ENCODE measurements at places on chromosomes 11 and 22.
A peak's percentile ranks its signal among the peaks of the same experiment; 100 is the strongest.

DNA sequence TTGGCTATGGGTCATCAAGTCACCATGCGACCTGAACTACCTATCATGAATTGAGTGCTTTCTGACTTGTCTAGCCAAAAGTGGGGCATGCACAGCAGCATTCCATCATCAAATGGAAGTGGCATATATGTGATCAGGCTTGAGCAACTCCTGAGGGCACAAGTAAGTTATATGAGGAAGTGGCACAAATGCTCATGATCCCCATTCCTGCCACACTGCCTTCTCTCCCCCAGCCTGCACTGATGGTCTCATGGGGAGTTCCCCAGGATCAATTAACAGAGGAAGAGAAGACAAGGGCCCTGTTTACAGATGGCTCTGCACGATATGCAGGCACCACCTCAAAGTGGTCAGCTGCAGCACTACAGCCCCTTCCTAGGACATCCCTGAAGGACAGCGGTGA, 21.8 kb downstream of the MS4A4E start:
- DNase-seq = no peak

DNA sequence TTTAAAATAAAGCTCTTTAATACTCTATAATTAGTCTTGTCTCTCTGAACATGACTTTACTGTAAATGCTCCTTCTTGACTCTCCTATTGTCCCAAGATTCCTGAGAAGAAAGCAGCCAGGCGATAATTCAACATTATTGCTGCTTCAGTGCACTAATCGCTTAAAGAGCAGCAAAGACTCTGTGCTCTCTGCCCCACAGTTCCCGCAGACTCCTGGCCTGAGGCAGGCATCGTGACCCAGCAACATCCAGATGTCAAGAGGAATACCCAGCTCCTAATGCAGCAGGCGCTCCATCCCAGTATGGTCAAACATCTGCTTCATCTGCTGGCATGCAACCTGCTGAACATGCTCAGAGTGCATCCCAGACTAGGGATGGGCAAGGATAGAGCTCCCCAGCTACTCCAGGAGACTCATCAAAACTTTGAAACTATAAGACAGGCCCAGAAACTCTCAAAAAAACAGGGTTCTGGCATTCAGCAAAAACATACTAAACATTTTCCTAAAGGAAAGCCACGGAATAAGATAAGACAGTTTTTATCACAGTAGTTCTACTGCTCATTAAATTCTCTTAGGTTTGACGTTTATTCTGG, 270.0 kb downstream of the SOX6 start:
- no peak for DNase-seq

GRCh38 chr11:65557280-65558001, 718 bp downstream of the LTBP3 start:
- no peak for DNase-seq

- no peak for DNase-seq
Observed at GRCh38 chr11:112509300-112509699, 248.6 kb upstream of the PLET1 start.

GRCh38 chr11:116353589-116353988, 419.2 kb downstream of the BUD13 start:
- DNase-seq = no peak

DNA sequence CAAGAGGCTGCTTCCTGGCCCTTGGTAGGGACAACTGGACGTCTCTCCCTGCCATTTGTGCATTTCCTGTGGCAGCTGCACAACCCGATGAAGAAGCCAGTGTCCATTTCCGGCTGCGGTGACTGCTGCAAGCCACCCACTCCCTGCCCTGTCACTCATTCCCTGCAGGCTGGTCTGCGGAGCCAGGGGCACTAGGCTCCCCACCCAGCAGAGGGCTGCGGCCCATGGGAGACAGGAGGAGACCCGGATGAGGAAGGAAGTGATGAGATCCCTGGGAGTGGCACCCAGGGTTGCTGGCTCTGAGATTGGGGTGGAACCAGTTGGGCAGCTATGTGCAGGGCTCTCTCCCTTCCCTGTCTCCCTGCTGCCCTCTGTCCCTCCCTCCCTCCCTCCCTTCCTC, 10.0 kb upstream of the MYRF start:
- no peak for DNase-seq

DNA sequence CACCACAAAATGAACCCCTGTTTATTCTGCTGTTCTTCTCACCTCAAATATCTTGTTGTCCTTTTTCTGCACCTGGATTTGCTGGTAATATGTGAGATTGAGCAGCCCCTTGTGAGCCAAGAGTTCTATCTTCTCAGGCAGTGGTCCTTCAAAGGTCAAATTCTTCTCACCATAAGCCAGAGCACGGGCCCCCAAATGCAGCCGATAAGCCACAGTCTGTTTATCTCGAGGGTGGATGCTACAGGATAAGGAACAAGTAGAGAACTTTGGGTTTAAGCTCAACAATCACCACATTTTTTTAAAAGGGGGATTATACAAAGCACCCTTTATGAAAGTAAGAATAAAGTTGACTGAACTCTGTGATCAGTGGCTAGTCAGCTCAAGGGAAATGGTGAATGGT, 15.8 kb downstream of the TBRG1 start:
- DNase-seq = no peak

- peak; percentile 74 for DNase-seq
Observed at GRCh38 chr11:95248666-95249467, 17.9 kb upstream of the SESN3 start.

DNA sequence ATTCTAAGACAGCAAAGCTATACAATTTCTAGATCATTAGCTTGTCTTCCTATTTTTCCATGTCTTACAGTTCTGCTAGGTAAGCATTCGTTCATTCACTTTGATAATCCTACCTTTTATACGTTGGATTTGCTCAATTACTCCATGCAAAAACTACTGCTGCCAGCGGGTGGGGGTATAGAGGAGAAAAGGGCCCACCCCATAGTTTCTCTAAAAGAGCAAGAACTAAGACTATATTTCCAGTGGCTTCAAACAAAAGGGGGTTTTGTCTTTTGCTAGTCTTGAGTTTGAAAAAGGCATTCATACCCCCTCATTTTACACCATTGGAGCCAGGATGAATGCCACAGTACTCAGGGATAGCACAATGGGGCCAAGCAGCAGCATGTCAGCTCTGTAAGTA, 155.7 kb downstream of the WT1 start:
- no peak for DNase-seq

GRCh38 chr22:22836635-22837034, 51.0 kb upstream of the IGLL5 start:
- DNase-seq = no peak

GRCh38 chr11:64004590-64004984, 18.3 kb downstream of the OTUB1 start:
- no peak for DNase-seq
